Muscle of back (tissue), 13 donors: ENCODE measurements at places on chromosomes 6 and 20. TPM values are rescaled to one million over a fixed set of nuclear protein-coding genes. Genes with fewer than 3 reads are reported as not detected.

Gene OPRL1
- polyA plus RNA-seq: 1.0 TPM

Gene OVOL2
- polyA plus RNA-seq: not detected

- DNase-seq: no peak
Observed at GRCh38 chr6:7136859-7137334, 29.1 kb downstream of the RREB1 start.

- no peak for DNase-seq
Observed at GRCh38 chr6:163984124-163984936, 569.8 kb downstream of the QKI start.

DNA sequence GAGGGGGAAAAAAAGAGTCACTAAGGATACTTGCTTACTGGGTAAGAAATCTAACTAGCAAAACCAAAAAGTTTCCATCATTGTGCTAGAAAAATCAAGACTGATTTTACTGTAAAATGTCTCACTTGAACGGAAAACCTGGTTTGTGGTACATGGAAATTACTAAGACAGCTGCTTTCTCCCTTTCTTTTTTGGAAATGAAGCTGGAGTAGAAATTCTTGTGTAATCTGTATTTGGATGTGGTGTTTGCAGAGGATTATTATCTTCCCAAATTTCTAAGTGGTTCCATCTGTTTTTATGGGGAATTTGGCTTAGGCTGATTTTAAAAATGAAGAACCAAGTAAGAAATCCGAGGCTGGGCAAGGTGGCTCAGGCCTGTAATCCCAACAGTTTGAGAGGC is 20.4 kb downstream of the EPB41L2 start:
- DNase-seq: peak; percentile 77

- DNase-seq: no peak
Observed at GRCh38 chr20:10781526-10781925, 107.7 kb upstream of the JAG1 start.

- DNase-seq: no peak
Observed at GRCh38 chr6:157253017-157253416, 70.3 kb downstream of the TMEM242 start.

DNA sequence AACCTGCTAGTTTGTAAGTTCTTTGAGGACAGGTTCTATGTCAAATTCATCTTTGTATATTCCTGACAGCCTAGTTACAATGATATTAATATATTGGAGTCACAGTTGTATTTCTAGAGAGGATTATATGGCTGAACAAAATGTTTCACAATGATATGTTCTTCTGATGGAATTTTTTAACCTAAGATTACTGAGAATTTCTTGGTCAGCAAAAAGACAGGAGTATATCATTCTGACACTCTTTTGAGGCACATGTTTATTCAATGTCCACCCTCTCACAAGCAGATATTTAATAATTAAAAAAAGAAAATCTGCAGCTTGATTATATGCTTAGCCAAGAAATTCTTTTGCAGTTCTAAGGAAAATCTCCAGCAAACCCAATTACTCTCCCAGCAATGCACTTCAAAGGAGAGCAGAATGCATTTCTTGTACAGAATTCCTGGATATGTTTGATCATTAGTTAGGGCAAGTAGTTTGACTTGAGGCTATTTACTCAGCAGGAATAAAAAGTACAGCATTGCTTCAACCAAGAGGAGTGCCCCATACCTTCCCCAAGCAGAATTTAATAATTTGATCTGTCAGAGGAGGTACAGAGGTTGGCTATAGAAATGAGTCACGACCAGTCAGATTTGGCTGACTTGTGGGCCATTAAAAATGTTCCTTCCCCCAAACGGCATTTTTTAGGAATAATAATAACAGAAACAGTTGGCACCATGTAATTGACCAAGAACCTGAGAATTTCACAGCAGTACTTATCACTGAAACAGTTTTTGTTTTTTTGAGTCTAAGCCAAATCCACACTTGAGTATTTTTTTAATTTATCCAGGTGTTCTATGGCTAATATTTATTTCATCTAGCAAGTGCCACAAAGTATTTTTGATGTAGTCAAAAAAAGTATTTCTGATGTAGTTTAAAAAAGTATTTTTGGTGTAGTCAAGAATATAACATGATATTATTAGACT is 508.1 kb upstream of the FLRT3 start:
- DNase-seq: no peak
